ENCODE measurements at places on chromosomes 7 and 10. TPM values are rescaled to one million over a fixed set of nuclear protein-coding genes. Genes with fewer than 3 reads are reported as not detected.
A peak's percentile ranks its signal among the peaks of the same experiment; 100 is the strongest.

DNA sequence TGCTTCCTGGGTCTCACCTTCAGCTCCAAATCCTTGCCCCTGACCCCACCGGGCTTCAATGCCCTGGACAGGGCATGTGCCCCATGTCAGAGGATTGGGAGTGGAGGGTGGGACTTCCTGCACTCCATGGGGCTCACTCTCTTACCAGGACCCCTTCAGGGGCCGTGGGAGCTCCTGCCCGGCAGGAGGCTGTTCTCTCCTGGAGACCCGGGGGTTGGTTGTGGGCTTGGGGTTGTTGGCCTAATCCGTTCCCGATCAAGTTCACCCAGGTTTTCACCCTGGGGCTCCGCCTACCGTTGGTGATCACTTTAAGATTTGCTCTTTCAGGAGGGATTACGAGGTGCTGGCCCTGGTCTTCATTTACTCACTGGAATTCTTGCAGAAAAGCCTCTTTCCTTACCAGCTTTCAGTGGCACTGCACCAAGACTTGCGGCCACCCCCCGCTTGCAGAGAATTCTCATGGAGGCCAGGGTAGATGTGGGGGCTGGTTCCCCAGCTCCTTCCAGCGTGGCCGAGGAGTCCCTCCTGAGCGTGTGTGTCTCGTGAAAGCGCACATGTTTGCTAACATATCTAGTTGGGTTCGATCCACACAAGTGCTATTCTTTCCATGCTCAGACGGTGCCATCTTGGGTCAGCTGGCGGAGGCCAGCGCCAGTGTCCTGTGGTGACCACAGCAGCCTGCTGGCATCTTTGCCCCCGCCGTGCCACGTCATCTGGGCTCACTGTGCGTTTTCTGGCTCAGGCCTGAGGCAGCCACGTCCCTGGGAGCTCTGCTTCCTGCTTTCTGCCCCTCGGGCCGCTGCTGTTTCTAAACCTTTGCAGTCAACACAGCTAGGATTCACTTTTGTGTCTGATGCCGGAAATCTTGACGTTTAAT, 15.6 kb downstream of the PWWP2B start:
- H3K27ac ChIP-seq = no peak overlapping the region
- peaks cover 2% of the 10 kb centered on the region for H3K36me3 ChIP-seq
- no peaks in the 10 kb centered on the region for H3K4me1 ChIP-seq
- no peaks in the 10 kb centered on the region for H3K27me3 ChIP-seq
- no peak overlapping the region for H3K4me3 ChIP-seq

DNA sequence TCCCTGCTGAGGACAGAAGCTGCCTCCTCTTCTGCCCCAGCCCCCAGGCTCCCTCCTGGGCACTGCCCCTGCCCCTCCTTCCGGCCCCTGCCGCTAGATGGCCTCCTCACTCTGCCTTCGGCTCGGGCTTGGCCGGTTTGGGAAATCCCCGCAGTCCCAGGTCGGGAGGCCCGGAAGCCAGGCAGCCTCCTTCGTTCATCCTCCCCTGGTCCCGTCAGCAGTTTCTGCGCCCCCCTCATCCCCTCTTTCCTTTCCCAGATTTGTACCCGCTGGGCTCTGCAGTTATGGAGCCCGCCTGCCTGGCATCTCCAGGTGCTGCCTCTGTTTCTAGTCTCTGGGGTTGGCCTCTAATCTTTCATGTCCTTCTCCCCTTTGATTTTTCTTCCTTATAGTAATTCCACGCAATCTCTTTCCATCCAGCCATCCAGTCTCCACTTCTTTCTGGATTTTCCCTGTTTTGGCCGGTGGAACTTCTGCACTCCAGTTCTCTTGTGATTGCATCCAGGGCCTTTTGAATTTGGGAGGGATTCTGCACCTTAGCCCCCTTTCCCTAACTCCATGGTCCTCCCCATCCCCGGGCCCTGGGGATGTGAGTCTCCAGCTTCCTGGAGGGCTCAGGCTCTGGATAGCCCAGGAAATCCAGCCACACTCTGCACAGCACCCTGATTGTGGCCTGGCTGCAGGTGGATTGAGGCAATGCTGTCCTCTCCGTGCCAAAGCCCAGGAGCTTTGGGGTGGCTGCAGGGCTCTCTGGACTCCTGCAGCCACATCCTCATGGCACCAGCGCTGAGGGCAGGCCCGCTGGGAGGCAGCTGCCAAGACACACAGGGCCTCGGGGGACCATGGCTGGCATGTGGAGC, 3.3 kb upstream of the SHH start:
- H3K27ac ChIP-seq = no peak overlapping the region
- peak overlapping the region; percentile 34 for H3K4me3 ChIP-seq
- H3K36me3 ChIP-seq = no peaks in the 10 kb centered on the region

- H3K4me3 ChIP-seq = no peak overlapping the region
- no peaks in the 10 kb centered on the region for H3K27me3 ChIP-seq
- DNase-seq = no peak
Observed at GRCh38 chr10:124977648-124978375, 35.9 kb downstream of the ZRANB1 start.

GRCh38 chr7:92226981-92227380, 18.7 kb downstream of the KRIT1 start:
- no peaks in the 10 kb centered on the region for H3K27me3 ChIP-seq
- peaks cover 56% of the 10 kb centered on the region for H3K36me3 ChIP-seq
- no peak overlapping the region for H3K27ac ChIP-seq
- DNase-seq = no peak

DNA sequence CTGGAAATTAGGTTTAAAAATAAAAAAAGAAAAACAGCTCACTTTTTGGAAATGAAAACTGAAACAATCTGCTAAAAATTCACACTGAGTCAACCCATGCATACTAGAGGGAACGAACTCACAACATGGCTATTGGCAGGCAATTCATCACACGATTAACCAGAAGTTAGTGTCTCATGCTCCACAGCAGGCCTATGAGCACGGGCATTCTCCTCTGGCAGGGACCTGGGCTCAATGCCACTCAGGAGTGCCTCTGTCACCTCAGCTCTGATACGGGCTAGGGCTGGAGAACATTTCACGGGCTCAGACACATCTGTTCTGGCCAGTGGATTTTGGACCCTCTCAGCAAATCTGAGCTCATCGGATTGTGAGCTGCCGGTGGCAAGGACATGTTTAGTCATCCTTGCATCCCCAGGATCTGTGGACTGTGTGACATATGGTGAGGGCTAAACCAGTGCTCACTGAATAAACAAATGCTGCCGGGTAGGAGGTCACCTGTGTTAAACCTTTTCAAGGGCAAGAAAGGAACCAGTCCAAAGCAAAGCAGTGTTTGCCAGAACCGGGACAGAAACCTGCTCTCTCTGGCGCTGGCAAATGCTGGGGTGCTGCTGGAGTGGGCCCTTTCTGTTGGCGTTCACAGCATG, 40.1 kb downstream of the POLR3A start:
- no peak for DNase-seq
- peaks cover 3% of the 10 kb centered on the region for H3K4me1 ChIP-seq
- no peak overlapping the region for H3K4me3 ChIP-seq
- peaks cover 75% of the 10 kb centered on the region for H3K36me3 ChIP-seq

GRCh38 chr10:1229116-1229515, 172.9 kb downstream of the WDR37 start:
- DNase-seq = peak; percentile 15
- H3K4me3 ChIP-seq = no peak overlapping the region
- H3K27ac ChIP-seq = no peak overlapping the region

- H3K4me1 ChIP-seq = no peaks in the 10 kb centered on the region
- H3K36me3 ChIP-seq = no peaks in the 10 kb centered on the region
- no peak for DNase-seq
Observed at GRCh38 chr7:68684246-68684839, 913.9 kb upstream of the AUTS2 start.

Gene SFRP4
- not detected for total RNA-seq

Gene CYP2C19
- 0.33 TPM for total RNA-seq

Gene RARRES2
- total RNA-seq = not detected

Gene SEC61A2
- total RNA-seq = 13.3 TPM

Gene OLAH
- 0.26 TPM for total RNA-seq

Data from activated CD4-positive, alpha-beta T cell treated with anti-CD3 and anti-CD28 coated beads, Interleukin-2, amount 10 ng/mL, durations not matched to agents 24 days and 14 days (primary cell).